SJSA1 (cell line): ENCODE measurements at places on chromosomes 2 and 18.

DNA sequence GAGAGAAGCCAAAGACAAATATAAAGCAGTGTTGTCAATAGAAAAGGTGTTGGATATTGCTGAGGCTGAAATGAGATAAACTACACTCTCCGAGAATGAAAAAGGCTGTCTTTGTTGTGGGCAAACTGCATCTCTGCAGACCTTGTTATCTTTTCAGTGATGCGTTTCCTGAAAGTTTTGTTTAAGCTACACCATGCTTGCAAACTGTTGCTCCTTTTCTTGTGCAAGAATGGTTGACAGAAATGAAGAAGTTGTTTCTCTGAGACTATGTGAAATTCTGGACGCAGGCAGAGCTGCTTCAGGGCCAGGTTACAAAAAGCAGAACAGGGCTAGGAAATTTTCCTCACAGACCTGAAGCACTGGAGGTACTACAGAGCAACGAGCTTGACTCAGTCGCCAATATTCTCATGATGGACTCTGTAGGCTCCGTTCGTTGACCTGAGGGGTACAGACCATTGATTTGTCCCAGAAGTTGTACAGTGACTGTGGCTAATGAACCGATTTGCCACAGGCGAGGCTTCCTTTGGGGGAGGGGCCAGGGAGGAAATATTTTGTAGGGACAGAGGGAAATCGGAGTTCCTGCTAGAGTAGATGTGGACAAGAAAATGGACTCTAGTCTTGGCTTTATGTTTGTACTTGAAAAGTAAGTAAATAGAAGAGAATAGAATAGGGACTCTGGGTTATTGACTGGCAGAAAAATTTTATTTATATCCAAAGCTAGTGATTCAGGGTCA lies 3.5 kb upstream of the ATL2 start:
- no peak for DNase-seq

GRCh38 chr2:128291844-128292598 lies 26.6 kb downstream of the HS6ST1 start:
- no peak for DNase-seq

DNA sequence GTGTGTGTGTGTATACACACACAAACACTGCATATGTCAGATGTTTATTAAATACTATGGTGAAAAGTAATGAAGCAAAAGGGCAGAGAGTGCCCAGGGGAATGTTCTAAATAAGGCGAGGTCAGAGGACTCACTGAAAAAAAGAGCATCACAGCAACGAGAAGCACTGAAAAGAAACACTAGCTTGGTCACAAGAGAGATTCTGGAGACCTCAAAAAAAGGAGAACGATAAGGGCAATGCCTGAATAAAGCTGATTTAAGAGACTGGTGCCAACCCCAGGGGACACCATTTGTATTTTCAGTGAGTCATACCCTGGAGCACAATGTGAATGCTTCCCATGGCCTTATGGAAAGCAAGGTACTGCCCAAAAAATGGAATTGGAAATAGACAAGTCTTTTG lies 14.5 kb downstream of the SLC40A1 start:
- DNase-seq = no peak

DNA sequence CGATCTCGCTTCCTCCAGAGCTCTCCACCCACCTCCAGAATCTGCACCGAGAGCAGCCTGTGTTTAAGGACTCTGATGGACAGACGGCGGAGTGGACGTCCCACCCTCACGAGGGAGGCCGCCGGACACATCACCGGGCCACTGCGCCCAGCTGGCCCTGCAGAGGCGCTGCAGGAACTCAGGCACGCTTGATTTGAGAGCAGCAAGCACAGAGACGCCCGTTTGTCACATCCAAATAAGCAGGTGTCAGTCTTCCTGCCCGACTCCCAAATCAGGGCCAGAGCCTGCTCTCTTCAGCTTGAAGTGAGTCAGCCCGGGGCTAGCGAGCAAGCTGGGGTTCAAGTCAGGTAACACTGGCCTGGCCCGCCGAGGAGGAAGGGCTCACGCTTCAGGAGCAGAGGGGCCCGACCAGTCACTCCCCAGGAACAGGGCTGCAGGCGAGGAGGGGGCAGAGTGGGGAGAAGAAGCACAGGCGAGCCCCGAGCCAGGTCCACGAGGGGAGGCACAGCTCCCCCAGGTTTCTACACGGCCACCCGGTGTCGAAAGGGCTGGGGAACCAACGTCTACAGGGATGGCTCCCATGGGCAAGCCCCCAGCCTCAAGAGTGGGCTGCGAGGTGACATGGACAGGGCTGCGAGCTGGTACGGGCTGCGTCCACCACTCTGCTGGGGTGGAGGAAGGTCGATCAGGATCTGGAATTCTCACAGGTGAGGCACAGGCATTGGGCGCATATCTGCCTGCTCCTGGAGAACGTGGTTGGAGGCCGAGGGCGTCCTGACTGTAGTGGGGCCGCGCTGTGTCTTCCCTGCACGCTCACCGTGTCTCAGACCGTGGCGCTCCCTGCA lies 52.5 kb upstream of the CTDP1 start:
- DNase-seq = no peak

GRCh38 chr2:1505031-1505441 lies 91.8 kb downstream of the TPO start:
- DNase-seq = no peak

DNA sequence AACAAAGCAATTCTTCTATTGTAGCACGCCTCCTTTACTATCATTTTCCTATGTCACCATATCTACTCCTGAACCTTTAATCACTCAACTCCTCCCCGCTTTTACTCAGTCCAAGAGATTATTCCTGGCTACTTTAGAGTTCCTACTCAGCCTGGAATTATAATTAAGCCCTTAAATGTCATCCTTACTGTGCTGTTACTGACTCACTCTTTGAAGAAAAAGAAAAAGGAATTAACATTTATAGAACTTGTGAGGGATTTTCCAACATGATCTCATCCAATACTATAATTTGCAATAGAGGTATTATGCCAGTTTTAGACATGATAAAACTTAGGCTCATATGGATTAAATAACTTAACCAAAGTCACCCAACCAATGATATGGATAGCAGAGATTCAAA lies 61.7 kb downstream of the CCDC88A start:
- no peak for DNase-seq

GRCh38 chr2:73053316-73054114 lies 18.0 kb downstream of the SFXN5 start:
- no peak for DNase-seq

GRCh38 chr2:19793132-19793750 lies 108.5 kb downstream of the TTC32 start:
- DNase-seq = no peak

DNA sequence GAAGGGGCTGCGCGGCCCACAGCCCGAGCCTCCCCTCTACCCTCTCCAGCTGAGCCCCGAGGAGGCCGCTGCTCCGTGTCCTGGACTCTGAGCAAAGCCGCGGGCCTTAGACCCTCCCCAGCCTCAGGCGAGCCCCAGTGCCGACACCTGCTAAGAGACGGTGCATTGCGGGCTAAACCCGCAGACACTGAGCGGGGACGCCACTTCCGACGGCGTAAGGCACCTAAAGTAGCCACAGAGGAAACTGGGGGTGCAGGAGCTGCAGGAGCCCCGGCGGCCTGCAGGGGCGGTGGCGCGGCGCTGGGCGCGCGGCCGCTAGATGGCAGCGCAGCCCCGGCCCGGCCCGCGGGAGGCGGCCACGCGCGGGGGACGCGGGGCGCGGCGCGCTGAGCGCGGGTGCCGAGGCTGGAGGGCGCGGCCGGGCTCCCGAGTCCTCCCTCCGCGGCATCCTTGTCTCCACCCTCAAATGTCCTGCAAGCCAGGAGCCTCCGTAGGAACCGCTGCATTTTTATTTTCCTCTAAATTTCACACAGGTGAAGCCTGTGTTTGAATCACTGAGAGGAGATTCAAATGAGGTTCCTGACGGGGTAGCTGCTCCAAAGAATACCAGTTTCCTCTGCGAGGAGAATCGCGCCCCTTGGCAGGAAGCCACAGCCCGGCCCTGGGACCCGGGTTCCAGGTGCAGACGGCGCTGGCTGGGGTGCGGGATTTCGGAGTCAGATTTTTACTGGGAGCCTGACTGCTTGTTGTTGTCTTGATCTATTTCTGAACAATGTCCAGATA lies 650.5 kb downstream of the GALR1 start:
- no peak for DNase-seq

- no peak for DNase-seq
Measured at GRCh38 chr18:4986066-4986465, 211.0 kb downstream of the AKAIN1 start.

DNA sequence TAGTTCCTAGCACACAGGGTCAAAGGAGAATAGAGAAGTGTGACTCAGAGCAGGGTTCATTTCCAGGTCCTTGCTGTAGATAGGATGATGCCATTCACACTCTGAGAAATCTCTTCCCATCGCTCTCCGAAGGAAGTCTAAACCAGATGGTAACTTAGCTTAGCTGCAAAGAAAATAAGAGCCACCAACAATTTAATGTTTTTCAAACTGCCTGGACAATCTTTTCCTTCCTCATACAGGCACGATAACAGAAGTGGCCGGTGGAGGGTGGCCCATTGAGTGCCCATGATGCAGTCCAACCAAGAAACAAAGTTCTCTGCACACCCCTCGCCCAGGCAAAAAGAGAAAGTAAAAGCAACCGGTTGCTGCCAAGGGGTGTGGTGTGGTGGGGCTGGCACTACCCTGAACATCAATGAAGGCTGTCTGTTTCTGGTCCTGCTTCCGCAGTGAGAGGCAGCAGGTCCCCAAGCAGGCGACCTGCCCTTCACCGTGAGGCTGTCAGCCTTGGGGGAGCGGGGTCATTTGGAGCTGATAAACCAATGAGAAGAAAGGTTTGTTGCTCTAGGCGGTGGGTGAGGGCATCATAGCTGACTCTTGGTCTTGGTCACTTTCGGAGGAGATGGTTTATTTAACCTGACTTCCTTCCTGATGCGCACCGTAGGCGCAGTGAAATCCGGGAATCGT lies 105.6 kb upstream of the CD302 start:
- no peak for DNase-seq

GRCh38 chr18:48673456-48673852 lies 134.6 kb downstream of the CTIF start:
- DNase-seq = no peak

DNA sequence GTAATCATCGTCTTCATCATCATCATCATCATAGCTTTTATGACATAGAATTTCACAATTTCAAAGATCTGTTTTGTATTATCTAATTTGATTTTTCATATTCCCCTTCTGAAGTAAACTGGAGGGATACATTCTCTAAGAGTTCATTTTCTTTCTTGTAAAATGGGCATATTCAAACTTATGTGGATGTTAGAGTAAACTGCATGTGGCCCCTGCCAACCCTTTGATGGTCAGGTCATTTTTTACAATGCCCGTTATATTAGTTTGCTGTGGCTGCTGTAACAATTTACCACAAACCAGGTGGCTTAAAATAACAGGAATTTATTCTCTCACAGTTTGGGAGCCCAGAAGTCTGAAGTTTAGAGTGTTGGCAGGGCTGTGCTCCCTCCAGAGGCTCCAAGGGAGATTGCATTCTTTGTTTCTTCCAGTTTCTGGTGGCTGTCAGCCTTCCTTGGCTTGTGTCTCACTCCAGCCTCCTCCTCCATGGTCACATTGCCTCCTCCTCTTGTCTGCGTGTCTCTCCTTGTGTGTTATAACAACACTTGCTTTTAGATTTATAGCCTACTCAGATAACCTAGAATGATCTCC lies 127.5 kb upstream of the MMADHC start:
- peak; percentile 37 for DNase-seq

GRCh38 chr2:101753720-101754490 lies 56.4 kb downstream of the MAP4K4 start:
- no peak for DNase-seq

GRCh38 chr2:183037074-183037552 lies 1.1 kb downstream of the NCKAP1 start:
- DNase-seq = peak; percentile 71

- DNase-seq = no peak
Measured at GRCh38 chr18:76447258-76447890, 47.7 kb downstream of the ZNF516 start.

GRCh38 chr2:35454966-35455638 lies 900.5 kb upstream of the CRIM1 start:
- peak; percentile 44 for DNase-seq

GRCh38 chr18:55343396-55344073 lies 244.5 kb downstream of the TCF4 start:
- peak; percentile 21 for DNase-seq

DNA sequence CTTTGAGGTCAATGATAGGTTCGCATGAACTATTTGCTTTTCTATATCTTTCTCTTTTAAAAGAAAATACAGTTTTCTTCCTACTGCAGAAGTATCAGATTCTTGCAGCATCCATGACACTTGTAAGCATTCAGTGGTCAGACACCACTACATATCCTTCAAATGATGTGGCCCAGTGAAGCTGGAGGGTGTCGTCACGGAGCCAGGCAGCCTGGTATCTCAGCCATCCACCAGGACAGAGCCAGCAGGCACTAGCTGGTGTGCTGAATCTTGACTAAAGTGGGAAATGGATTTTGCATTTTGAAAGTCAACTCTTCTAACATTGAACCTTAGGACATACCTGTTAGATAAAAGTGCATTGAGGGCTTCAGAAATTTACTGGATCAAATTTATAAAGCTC lies 5.4 kb downstream of the KLHL14 start:
- no peak for DNase-seq

GRCh38 chr2:206958261-206958660 lies 18.9 kb downstream of the CPO start:
- DNase-seq = no peak

- no peak for DNase-seq
Measured at GRCh38 chr2:152031747-152032306, 67.0 kb downstream of the CACNB4 start.

- no peak for DNase-seq
Measured at GRCh38 chr2:192551760-192552159, 357.0 kb upstream of the TMEFF2 start.

DNA sequence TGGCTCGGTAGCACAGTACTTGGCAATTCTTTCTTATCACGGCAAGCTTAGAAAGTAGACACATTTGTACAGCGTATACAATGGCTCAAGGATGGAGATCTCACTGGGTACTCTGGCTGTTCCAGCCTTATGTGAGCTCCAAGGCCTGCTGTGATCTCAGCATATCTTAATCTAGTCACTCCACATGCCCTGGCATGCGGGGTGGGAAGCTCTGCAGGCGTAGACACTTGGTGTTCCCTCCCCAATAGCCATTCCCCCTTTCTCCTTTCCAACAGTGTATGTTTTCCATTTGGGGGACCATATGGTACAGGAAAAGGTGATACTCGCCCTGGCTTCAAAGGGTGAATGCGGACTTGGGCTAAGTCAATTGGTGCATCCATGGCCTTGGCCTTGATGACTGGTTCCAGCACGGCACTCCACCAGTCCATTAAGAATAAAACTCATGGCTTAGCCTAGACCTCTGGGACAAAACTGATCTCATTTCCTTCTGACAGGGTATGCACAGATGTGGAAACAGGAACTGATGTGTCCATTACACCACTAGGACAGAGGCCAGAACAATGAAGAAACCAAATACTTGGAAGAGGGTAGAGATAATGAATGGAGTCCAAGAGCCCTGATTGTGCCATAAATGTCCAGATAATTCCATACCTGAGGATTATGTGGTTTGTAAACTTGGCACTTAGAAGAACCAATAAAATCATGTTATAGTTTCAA lies 28.4 kb downstream of the TGIF1 start:
- no peak for DNase-seq

DNA sequence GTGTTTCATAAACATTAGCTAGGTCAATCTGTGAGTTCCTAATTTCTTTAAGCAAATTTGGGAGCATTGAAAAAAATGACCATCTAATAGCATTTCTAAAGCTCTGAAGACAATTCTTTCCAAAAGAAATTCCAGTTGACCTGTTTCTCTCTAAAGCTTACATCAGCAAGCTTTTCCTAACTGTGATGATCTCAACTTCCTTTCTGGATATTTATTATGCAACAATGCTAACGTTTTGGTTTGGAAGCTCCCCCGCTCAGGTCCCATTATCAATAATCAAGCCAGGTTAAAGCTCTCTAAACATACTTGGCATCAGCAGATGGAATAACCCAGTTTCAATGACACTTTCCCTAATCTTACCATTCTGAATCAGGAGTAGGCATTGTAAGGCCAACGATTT lies 196.3 kb upstream of the TANK start:
- DNase-seq = no peak
